ENCODE measurements at places on chromosomes 3 and 15. TPM values are rescaled to one million over a fixed set of nuclear protein-coding genes. Genes with fewer than 3 reads are reported as not detected.
A peak's percentile ranks its signal among the peaks of the same experiment; 100 is the strongest.

GRCh38 chr3:55619046-55619808 lies 132.1 kb upstream of the WNT5A start:
- no peak for DNase-seq

GRCh38 chr15:92883163-92883875 lies 16.8 kb upstream of the CHD2 start:
- peak; percentile 46 for DNase-seq

DNA sequence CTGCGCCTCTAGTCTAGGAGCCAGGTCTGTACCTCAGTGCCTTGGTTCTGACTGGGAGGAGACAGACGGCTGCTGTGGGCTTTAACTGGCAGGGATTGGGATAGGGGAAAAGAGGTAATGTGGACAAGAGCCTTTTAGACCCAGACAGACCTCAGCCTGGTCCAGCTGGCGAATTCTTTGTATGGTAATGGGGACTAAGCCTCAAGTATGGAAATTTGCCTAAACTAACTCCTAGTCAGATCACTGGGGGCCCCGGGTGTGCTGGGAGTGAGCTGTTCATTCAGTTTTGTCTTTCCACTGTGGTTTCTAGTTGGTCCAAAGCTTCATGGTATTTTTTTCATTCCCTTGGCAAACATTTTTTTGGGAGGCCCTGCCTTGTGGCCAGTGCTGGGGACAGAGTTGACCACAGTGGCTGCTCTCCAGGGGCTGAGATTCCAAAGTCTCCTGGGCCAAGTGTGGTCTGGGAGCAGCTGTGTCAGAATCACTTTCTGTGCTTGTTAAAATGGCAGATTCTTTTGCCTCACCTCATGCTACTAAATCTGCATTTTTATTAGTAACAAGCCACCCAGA lies 261.4 kb upstream of the C2CD4B start:
- DNase-seq, result no peak

GRCh38 chr3:14915636-14916222 lies 31.7 kb upstream of the NR2C2 start:
- no peak for DNase-seq

- DNase-seq, result no peak
Observed at GRCh38 chr3:129971351-129972052, 3.0 kb upstream of the TRH start.

GRCh38 chr15:73601451-73602445 lies 31.4 kb downstream of the NPTN start:
- DNase-seq, result peak; percentile 2

GRCh38 chr15:53962646-53963561 lies 15.3 kb upstream of the UNC13C start:
- DNase-seq, result no peak

DNA sequence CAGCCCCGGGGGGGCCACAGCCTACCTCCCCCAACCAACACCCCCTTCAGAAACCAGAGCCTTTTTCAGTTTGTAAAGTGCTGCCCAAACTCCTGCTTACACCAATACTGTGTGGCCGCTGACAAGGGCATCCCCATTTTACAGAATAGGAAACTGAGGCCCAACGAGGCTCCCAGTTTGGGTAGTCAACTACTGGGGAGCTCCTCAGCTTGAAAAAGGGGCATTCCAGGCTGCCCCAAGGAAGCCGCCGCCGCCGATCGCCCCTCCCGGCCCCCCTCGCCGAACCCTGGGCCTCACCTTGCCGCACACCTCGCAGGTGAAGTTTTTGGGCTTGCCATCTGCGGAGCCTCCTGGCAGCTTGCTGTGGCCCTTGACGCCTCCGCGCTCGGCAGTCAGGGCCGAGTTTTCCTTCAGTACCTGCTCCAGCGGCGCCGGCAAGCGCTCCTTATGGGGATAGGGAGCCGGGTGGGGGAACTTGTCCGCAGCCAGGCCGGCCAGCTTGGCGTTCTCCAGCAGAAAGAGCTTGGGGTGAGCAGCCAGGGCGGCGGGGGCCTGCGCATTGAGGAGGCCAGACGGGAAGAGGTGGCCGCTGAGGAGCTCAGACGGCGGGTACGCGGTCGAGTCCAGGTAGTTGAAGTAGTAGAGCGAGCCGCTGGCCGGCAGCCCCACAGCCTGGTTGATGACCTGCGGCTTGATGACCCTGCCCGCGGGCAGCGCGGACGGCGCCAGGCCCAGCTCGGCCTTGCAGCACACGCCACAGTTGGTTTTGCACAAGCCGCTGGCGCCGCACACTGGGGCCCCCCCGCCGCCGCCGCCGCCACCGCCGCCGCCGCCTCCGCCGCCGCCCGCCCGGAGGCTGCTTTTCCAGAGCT lies 1.4 kb downstream of the FEZF2 start:
- no peak for DNase-seq

DNA sequence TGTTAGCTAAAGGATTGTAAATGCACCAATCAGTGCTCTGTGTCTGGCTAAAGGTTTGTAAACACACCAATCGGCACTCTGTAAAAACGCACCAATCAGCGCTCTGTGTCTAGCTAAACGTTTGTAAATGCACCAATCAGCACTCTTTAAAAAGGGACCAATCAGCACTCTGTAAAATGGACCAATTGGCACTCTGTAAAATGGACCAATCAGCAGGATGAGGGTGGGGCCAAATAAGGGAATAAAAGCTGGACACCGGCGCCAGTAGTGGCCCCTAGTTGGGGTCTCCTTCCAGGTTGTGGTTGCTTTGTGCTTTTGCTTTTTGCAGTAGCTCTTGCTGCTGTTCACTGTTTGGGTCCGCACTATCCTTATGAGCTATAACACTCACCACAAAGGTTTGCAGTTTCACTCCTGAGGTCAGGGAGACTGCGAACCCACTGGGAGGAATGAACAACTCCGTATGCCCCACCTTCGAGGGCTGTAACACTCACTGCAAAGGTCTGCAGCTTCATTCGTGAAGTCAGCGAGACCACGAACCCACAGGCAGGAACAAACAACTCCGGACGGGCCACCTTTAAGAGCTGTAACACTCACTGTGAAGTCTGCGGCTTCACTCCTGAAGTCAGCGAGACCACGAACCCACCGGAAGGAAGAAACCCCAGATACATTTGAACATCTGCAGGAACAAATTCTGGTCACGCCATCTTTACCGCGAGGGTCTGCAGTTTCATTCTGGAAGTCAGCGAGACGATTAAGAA lies 1.1 kb upstream of the SUCLG2 start:
- DNase-seq, result no peak

Gene ADIPOQ
- total RNA-seq, result not detected

Measured in Panc1 (cell line).